ENCODE measurements at places on chromosomes 6 and 20.

- no peak for DNase-seq
Measured at GRCh38 chr20:328027-328974, 2.9 kb downstream of the SOX12 start.

GRCh38 chr20:23099791-23100719 lies 13.9 kb upstream of the CD93 start:
- no peak for DNase-seq

DNA sequence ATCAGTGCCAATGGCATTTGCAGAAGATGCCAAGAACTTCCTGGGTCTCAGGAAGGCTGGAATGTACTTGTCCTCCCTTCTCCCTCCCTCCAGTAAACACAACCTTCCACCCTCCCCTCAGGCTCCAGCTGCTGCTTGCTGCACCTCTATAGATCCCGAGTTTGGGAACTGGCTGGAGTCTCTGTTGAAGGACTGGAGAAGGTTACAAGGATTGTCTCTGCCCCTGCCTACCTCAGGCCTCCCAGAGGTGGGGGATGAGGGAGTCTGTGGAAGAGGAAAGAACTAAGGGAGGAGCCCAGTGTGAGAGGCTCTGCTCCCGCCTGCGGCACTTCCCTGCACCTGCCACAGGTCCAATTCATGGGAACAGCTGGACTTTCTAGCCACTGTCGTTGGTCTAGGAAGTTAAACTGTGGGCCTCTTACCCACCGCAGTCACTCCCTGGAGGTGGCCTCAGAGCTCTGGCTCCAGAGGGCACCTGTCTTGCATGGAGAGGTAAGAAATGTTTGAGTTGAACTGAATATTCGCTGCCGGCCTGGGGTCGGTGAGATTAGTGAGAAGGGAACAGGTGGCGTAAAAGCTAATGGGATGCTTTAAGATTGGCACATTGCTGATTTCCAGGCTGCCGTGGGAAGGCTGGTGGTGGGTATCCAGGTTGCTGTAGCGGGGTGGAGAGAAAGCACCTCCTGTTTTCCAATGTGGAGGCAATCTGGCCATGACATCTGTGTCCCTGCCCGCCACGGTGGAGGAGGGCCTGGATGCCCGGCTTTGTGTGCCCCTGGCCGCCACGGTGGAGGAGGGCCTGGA lies 54.3 kb downstream of the PPP1R14C start:
- no peak for DNase-seq

DNA sequence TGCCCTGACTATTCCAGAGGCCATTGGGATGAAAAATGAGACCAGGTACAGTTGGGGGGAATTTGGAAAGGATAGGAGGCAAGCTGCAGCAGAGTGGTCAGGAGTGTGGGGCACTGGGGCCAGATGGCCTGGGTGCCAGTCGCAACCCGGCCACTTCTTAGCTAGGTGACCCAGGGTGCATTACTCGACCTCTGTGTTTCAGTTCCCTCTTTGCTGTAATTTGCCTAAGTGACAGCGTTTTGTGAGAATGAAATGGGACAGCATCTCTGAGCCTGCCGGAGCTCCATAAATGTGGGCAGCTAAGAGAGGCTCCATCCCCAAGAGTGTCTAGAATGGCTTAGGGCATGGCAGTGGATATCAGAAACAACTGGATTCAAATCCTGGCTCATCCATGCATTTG lies 13.9 kb downstream of the LRFN2 start:
- DNase-seq: no peak

GRCh38 chr6:78749326-78749725 lies 118.0 kb upstream of the IRAK1BP1 start:
- DNase-seq: no peak

- no peak for DNase-seq
Measured at GRCh38 chr20:38774167-38774566, 25.9 kb downstream of the ACTR5 start.

DNA sequence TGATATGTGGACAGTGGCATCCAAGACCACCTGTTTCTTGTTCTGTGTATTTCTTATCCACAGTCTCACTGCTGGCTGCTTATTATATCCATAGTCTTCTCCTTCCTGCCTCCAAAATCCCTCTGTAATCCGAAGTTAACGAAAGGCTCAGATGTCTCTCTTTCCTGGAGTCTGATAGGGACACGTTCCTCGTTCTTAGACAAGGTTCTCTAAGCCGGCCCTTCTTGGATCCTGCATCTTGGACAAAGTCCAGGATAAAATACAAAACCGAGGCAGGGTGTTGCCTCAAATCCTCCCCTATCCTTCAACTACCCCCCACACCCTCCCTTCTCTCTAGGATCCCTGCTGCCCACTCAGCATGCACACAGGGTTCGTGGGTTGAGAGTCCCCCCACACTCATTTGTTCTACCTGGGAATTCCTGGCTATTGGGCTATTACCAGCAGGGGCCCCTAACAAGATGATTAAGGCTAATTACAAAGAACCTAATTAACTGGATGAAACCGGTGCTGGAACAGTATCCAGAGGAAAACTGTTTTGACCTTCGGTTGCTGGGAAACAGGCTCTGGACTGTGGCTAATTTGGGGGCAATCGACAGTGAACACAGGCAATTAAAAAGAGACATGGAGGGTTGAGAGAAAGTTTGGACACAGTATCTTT lies 32.7 kb upstream of the MRPS10 start:
- DNase-seq: no peak

Measured in activated CD8-positive, alpha-beta T cell treated with anti-CD3 and anti-CD28 coated beads, Interleukin-2, amount 10 ng/mL, durations not matched to agents 7 days and 5 days (primary cell).